A673 (cell line): ENCODE measurements at places on chromosomes 6 and 20. TPM values are rescaled to one million over a fixed set of nuclear protein-coding genes. Genes with fewer than 3 reads are reported as not detected.

The PSMB9 gene
- total RNA-seq = 4.3 and 6.8 TPM in 2 replicates

The AIF1 gene
- total RNA-seq = 0.64 and 0.68 TPM in 2 replicates

The SLC32A1 gene
- total RNA-seq = not detected in 2 replicates

The HRH3 gene
- 0.22 TPM in 1 of 2 replicates, not detected in the other for total RNA-seq

The NHLRC1 gene
- total RNA-seq = 3.8 and 4.3 TPM in 2 replicates

The CST7 gene
- total RNA-seq = not detected in 2 replicates

The FRK gene
- 10.0 and 12.3 TPM in 2 replicates for total RNA-seq

The ZNF335 gene
- total RNA-seq = 31.9 and 32.9 TPM in 2 replicates

The GPX6 gene
- not detected in 2 replicates for total RNA-seq

The CRISP3 gene
- total RNA-seq = not detected in 2 replicates

The GSTA2 gene
- total RNA-seq = not detected in 2 replicates

The CLIC5 gene
- total RNA-seq = not detected in 2 replicates

The FAM184A gene
- 0.97 and 2.1 TPM in 2 replicates for total RNA-seq

The IYD gene
- not detected in 2 replicates for total RNA-seq

The MACROD2 gene
- total RNA-seq = 1.0 and 1.4 TPM in 2 replicates

The KIFC1 gene
- 123 and 133 TPM in 2 replicates for total RNA-seq

The ATRN gene
- total RNA-seq = 27.1 and 29.6 TPM in 2 replicates

The GLYATL3 gene
- not detected in 2 replicates for total RNA-seq

The REPS1 gene
- 63.4 and 64.9 TPM in 2 replicates for total RNA-seq

The MAPK13 gene
- total RNA-seq = 2.6 and 2.7 TPM in 2 replicates

The KCNQ2 gene
- 6.6 and 15.1 TPM in 2 replicates for total RNA-seq

The DUSP15 gene
- 0.31 TPM in 1 of 2 replicates, not detected in the other for total RNA-seq

The TRERF1 gene
- 9.5 and 10.8 TPM in 2 replicates for total RNA-seq

The RAB44 gene
- total RNA-seq = 0.07 TPM in 1 of 2 replicates, not detected in the other

The LTB gene
- not detected in 2 replicates for total RNA-seq

The RBPJL gene
- total RNA-seq = not detected in 2 replicates

The KCNK16 gene
- total RNA-seq = not detected in 2 replicates

The PRRT1 gene
- 4.5 and 4.7 TPM in 2 replicates for total RNA-seq

The LY6G5C gene
- total RNA-seq = 3.9 and 6.8 TPM in 2 replicates

The AKAP12 gene
- total RNA-seq = 37.3 and 40.0 TPM in 2 replicates

The SLPI gene
- not detected in 2 replicates for total RNA-seq

The NRSN1 gene
- total RNA-seq = not detected in 2 replicates

The MCM9 gene
- total RNA-seq = 14.3 and 16.9 TPM in 2 replicates

The RIMS4 gene
- 0.24 and 0.39 TPM in 2 replicates for total RNA-seq

The GTF2H4 gene
- 42.6 and 45.9 TPM in 2 replicates for total RNA-seq

The PNPLA1 gene
- 0.20 and 0.26 TPM in 2 replicates for total RNA-seq

The COL10A1 gene
- not detected in 2 replicates for total RNA-seq

The NRN1 gene
- total RNA-seq = 37.0 and 46.1 TPM in 2 replicates

The CDH4 gene
- 6.1 and 8.3 TPM in 2 replicates for total RNA-seq

The ZSCAN23 gene
- total RNA-seq = 5.4 and 8.3 TPM in 2 replicates

The HDGFL1 gene
- not detected in 2 replicates for total RNA-seq

The UQCC2 gene
- total RNA-seq = 122 and 124 TPM in 2 replicates

The BAK1 gene
- 26.4 and 27.1 TPM in 2 replicates for total RNA-seq

The MYLK2 gene
- 1.2 and 1.3 TPM in 2 replicates for total RNA-seq
